ENCODE measurements at places on chromosomes 7 and 10.
A peak's percentile ranks its signal among the peaks of the same experiment; 100 is the strongest.

DNA sequence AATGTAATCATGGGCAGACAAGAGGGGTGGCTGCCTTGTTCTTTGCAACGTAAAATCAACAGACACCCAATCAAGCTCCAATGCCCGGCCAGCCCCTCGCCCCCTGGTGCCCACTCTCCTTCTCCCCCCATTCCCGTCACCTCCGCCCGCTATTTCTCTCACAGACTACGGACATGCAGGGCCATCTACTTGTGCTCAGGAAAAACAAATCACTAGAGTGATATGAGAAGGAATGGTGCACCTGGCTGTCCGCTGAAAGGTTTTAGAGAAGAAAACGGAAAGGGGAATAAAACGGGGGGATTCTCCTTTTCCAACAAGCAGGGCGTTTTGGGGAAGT is 396 bp downstream of the GRM8 start:
- no peak for DNase-seq

GRCh38 chr10:12579954-12580858 is 230.9 kb downstream of the CAMK1D start:
- DNase-seq, result peak; percentile 9

DNA sequence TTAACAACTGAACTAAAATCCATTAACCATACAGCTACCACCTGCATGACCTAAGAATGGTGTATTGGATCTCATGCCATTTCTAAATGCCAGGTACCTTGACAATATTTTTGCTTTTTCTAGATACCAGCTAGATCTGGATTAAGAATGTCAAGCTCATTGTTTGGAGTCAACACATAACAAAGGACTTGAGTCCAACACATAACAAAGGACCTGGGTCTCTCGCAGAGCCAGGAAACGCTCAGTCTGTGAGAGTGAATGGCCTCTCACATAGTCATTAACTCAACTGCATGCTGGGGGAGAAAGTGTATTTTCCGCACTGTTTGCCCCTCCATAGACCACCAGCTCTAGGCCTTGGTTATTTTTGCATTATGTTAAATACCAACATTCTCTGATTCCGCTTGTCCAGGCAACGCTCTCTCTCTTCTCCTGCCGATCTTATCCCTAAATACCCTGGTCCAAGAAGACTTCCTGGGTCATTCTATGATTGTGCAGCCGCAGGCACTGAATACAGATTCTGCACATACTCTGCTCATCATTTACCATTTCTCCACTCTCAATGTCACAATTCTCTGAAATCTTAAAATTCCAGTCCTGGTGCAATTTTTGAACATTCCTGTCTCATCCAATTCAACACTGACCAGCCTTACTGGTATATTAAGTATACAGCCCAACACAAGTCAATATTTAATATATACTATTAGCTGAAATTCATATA is 31.2 kb downstream of the ITIH5 start:
- DNase-seq, result no peak

DNA sequence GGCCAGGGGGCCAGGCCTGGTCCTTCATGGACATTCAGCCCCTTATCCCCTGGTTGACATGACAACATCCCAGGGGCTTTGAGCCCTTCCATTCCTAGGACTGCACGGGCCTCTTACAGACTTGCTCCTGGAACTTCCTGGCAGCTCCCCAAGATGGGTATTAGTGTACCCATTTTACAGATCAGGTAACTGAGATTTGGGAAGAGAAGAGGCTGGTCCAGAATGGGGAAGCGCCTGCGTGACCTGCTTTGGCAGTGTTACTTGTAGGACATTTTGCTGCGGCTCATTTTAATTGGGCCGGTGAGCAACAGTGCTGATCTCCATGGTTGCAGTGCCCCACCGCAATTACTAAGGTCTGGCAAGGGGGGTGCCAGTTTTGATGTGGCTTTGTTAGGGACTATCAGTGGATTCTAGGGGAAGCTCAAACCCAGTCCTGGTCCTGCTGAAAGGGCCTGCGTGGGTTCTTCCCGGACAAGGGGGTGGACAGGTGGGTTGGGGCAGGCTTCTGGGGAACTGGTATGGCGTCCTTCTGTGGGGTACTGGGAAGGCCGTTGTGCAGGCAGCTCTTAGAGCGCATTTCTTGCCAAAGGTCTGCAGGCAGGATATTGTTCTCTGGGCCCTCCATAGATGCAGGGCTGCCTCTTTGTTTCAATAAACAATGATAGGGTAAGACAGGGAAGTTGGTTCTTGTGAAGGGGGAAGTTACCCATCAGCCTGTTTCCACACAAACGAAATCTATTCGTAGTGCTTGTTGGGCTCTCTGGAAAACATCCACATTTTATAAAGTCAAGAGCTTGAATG is 137.6 kb downstream of the RGS10 start:
- DNase-seq, result no peak

- DNase-seq, result no peak
Observed at GRCh38 chr7:2100278-2101208, 132.2 kb downstream of the MAD1L1 start.

DNA sequence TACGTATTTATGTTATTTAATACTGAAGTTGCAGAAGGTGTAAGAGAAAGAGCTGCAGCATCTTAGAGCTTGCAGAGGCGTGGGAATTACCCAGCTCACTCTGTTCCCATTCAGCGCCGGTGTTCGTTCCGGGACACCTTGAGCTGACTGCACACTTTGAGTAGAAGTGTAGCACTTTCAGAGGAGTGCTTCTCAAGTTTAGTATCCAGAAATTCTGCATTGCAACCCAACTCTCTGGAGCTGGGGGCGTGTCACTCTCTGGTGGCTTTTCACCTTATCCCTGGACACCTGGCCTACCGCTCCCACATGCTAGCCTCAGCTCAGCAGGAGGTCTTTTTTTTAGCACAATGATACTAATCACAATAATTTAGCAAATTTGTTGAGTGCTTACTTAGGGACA is 66.4 kb upstream of the SHH start:
- no peak for DNase-seq

DNA sequence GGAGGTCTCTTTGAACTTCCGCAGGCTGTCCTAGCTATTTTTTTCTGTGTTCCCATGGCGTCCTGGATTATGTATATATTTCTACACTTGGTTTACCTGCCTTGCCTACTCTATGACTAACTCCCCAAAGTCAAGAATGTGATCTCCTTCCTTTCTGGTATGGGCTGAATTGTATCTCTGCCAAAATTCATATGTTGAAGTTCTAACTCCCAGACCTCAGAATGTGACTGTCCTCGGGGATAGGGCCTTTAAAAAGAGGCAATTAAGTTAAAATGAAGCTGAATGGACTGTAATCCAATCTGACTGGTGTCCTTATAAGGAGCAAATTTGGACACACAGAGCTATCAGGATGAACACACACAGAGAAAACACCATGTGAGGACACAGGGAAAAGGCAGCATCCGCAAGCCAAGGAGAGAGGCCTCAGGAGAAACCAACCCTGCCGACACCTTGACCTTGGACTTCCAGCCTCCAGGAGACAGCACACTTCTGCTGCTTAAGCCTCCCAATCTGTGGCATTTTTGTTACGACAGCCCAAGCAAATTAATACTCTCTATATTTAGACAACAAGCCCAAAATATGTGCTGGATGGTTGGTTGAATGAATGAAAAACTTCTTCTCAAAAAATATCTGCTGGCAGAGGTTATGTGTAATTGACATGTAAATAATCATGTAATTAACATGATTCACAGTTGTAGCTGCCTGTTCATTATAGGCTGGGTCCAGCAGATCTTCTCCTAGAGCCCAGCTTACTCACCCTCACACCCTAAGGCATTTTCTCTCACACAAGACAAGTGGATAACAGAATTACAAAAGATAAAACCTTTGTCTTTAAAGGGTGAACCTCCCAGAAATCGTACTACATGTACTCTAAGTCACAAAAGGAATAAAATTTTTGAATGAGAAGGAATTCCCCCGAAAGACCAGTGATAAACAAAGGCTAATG is 123.7 kb downstream of the CUBN start:
- DNase-seq, result peak; percentile 45

GRCh38 chr10:6058682-6059475 is 3.3 kb downstream of the IL2RA start:
- DNase-seq, result no peak

GRCh38 chr10:79149662-79150443 is 81.1 kb downstream of the ZMIZ1 start:
- DNase-seq, result peak; percentile 59

GRCh38 chr10:113360870-113361269 is 192.0 kb upstream of the HABP2 start:
- no peak for DNase-seq

- no peak for DNase-seq
Observed at GRCh38 chr7:66423729-66424128, 205.0 kb upstream of the KCTD7 start.

GRCh38 chr7:123230603-123231002 is 30.8 kb upstream of the SLC13A1 start:
- DNase-seq, result no peak

DNA sequence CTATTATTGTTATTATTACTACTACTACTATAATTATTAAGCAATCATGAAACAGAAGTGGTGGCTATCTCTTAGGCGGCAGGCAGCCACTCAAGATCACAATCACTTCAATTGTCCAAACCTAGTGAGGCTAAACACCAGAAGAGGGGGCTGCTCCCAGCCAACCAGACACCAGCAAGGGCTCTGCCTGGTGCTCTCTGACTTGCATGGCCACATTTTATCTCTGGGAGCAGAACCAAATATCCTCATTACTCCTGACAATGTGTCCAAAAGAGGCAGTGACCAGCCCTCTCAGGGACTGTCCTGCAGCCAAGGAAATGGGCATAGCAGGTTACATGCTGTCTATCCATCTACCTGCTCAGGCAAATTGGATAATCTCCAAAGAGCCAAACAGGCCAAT is 187.4 kb upstream of the PDE1C start:
- no peak for DNase-seq

GRCh38 chr7:149067869-149068268 is 22.6 kb downstream of the ZNF786 start:
- no peak for DNase-seq

DNA sequence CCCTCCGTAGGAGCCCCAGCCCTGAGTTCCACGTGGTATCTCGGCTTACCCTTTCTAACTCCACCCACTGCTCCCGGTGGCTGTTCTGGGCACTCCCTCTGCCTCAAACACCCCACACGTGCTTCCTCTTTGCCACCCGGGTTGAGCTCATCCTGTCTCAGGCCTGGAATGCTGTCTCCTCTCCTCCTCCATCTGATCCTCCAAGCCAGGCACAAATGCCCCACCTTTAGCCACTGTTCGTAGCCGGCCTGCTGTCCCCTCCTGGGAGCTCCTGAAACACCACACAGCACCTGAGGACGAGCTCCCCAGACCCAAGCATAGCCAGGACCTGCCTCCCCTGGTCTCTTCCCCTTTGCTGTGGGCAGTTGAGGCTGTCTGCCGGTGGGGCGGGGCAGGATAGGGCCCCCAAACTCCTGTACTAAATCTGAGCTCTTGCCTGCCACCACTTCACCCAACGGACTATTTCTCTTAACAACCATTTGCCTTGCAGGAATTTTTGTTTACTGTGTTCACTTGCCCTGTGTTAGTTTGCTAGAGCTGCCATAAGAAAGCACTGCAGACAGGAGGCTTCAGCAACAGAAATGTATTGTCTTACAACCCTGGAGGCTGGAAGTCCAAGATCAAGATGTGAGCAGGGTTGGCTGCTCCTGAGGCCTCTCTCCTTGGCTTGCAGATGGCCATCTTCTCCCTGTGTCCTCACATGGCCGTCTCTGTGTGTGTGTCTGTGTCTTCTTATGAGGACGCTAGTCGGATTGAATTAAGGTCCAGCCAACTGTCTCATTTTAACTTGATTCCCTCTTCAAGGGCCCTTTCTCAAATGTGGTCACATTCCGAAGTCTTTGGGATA is 58.3 kb upstream of the SHH start:
- no peak for DNase-seq

GRCh38 chr7:131745390-131746248 is 189.2 kb upstream of the PODXL start:
- peak; percentile 50 for DNase-seq

GRCh38 chr10:83184641-83185040 is 954.7 kb upstream of the GHITM start:
- peak; percentile 6 for DNase-seq

- DNase-seq, result no peak
Observed at GRCh38 chr10:132113206-132113605, 47.5 kb downstream of the JAKMIP3 start.

DNA sequence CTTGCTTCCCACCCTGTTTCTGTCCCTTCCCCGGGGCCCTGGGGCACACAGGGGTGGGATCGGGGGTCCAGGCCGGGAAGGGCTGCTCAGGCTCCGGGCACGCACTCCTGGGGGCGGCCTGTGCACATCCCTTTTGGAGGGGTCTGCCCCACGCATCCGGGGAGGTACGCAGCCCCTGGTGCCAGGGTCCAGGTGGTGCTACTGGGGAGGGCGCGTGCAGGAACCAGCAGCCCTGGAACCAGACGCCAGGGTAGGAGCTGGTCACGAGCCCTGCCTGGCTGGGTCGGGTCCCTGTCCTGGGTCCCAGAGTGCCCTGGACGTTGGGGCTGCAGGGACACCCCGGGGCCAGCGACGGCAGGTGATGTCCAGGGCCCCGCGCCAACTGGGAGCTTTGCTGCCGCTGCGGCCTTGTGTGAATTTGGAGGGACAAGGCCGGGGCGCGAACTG is 53.4 kb downstream of the GLRX3 start:
- no peak for DNase-seq

GRCh38 chr10:6327961-6328698 is 125.4 kb downstream of the PFKFB3 start:
- no peak for DNase-seq

DNA sequence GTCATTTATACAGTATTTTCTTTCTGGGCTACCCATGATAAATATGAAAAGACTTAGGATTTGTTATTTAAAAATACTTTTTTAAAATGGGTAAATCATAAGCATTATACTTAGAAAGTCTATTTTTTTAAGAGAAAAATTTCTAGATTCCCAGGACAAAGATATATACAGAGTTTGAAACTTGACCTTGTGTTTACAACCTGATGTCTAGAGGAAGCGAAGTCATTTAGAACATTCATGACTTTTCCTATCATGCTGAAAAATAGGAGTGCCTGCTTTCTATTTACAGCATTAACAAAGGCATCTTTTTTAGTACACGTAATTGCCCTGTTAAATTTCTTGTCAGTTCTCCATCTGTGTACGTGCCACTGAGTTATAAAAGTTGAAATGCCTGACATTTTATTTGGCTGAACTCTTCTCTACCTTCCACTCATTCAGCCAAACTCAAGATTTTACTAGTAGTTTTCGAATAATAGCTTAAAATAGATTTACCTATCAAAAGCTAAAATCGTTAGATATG is 23.0 kb downstream of the GNAT3 start:
- no peak for DNase-seq
